Activated CD8-positive, alpha-beta memory T cell treated with anti-CD3 and anti-CD28 coated beads for 1 hour (primary cell): ENCODE measurements at places on chromosomes 3 and 15.

- DNase-seq: no peak
Measured at GRCh38 chr15:53694476-53694874, 65.0 kb downstream of the WDR72 start.

- DNase-seq: no peak
Measured at GRCh38 chr3:138011722-138012121, 1.8 kb downstream of the CLDN18 start.

DNA sequence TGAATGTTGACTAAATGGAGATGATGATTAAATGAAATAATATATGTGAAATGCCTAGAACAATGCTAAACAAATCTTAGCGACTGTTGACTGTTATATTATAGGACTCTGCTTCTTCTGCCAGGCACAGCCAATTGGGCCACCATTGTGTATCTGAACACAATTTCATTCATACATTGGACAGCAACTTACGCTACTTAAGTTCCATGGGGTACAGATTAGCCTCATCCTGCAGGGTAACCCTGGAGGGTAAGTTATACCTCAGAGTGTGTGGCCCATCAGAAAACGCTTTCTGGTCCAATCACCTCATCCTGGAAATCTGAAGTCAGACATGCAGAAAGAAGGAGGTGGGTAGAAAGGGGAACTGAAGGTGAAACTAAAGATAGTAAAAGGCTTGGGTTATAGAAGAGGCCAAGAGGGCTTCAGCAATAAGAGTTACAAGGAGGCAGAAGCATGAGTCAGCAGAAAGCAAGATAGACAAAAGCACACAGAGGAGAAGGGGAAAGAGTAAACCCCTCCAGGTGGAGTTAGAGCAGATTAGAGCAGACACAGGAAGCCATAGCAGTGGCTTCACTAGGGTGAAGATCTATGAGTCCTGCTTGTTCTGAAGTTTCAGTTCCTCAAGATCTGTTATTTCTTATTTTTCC, 119.3 kb upstream of the SLC24A5 start:
- DNase-seq: no peak

GRCh38 chr3:151120409-151120808, 34.9 kb downstream of the MED12L start:
- no peak for DNase-seq

DNA sequence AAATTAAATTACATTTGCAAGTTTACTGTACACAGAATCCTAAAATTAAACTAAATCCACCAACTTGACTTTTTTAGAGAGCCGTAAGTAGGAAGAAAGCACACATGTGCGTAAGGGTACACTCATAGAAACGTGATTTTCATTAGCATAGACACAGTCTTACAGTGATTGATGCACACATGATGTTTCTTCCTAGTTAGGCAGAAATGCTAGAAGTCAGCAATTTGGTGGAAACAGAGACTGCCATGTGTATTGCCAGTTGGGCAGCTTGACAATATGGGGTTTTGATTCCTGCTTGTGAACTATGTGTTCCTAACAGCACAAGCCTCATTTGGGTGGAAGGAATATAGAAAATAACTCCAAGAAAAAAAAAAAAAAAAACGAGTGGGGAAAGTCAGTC, 878.5 kb downstream of the ROBO1 start:
- DNase-seq: no peak

GRCh38 chr3:126526668-126527005, 2.7 kb downstream of the CHST13 start:
- no peak for DNase-seq

GRCh38 chr3:143471705-143472104, 352.1 kb downstream of the CHST2 start:
- no peak for DNase-seq

- DNase-seq: no peak
Measured at GRCh38 chr3:197562398-197563251, 6.9 kb upstream of the BDH1 start.

DNA sequence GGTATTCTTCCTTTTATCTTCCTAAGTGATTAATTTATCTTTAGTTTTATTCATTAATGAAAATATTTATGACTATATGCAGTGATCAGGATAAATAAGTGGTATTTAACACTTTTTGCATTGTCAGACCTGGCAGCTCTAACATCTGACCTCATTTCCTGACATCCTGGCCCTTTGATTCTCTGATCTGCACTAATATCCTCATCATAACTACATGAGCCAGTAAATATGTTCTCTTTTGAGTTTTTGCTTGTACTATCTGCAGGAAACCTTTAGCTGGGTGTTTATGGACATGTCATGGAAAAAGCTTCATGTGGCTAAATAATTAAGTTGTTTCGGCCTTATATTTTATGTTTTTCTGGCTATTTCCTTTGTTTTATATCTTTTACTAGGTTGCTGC, 10.5 kb downstream of the NKTR start:
- DNase-seq: no peak

DNA sequence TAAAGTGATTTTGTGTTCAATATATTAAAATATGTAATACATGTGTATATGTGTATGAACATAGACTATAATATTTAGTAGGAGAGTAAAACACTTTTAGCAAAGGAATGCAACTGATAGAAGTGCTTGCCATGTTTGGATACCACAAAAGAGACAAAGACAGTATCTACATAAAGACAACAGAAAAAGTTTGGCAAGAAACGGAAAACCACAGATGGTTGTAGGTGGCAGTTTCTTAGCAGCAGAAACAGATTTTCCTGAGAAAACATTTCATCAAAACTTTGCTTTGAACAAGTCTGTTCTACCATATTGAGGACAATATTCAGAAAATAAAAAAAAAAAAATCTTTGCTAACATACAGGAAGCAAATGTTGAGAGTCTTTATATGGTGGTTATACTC, 1560.4 kb upstream of the GBE1 start:
- no peak for DNase-seq

GRCh38 chr3:139654637-139655365, 23.0 kb downstream of the NMNAT3 start:
- no peak for DNase-seq

DNA sequence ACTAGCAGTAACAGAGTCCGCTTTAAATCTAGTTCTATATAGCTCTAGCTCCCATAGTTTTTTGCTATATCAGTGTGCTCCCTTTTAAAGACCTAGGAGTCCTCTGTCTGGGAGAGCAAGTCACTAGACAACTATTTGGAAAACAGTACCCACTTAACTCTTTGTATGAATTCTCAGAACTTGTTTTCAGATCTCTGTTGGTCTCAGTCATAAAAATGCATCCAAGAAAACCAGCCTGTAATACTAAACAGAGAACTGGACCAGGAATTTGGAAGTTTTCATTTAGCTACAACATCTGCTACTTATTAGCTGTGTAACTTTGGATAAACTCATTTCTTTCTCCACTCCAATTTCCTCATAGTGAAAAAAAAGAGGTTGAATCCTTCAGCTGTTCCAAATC, 56.9 kb upstream of the C3orf49 start:
- no peak for DNase-seq

GRCh38 chr3:30333903-30334302, 272.5 kb upstream of the TGFBR2 start:
- no peak for DNase-seq

DNA sequence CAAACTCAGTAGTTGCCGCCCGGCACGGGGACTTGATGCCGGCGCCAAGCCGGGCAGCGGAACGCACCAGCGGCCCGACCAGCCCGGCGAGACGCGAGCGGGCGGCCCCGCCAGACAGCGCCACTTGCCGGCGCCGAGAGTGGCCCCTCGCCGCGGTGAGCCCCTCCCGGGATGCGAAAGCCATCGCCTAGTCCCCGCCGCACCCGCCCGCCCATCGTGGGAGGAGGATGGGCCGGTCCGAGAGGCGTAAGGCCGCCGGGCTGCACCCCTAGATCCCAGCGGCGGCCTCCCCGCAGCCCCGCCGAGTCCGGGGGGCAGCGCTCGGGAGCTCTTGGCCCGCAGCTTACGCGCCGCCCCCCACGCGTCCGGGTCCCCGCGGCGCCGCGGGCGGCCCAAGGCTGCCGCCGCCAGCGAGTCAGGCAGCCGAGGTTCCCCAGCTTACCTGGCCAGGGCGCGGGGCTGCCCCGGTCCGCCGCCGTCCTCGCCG, 609 bp downstream of the GOLGA8A start:
- no peak for DNase-seq

- DNase-seq: no peak
Measured at GRCh38 chr3:44525060-44525459, 29.9 kb upstream of the ZKSCAN7 start.

- DNase-seq: no peak
Measured at GRCh38 chr15:50181969-50182218, at the start of gene SLC27A2. Gene SLC27A2 (plus strand): TSS chr15:50182196. CDS start chr15:50182428, 232 bp downstream.

GRCh38 chr3:78792212-78792611, 975.6 kb downstream of the ROBO1 start:
- no peak for DNase-seq

DNA sequence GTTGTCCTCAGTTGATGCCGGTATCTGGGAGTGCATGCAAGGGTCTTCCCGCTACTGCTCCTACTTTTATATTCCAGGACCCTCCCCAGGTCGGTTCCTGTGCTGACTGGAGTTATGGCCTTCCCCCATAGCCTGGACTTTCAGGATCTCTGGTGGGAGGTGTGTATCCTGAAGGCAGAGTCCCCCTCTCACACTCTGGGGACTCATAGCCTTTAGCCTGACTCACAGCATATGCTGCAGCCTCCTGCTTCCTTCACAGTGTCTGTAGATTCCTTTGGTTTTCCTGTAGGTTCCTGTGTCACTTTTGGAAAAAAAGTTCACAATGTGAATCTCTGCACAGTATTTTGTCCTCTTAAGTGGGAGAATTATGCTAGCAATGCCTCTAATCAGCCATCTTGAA, 180.6 kb upstream of the RBMS3 start:
- DNase-seq: no peak

DNA sequence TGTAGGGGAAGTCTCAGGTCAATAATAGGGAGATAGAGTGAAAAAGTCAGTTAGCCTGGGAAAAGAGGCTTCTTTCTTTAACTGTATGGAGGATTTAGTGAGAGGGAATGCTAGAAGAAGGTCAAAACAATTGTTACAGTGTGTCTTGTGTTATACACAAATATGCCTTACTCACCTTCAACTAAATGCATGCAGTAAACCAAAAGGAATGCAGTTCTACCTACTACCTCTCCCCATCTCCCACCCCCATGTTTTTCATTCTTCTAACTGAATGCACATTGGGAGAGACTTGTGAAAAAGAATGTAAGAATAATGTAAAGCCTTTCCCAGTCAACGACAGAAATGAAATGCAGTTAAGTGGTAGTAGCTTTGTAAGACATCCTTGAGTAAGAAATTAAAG, 33.8 kb downstream of the CCDC66 start:
- no peak for DNase-seq

DNA sequence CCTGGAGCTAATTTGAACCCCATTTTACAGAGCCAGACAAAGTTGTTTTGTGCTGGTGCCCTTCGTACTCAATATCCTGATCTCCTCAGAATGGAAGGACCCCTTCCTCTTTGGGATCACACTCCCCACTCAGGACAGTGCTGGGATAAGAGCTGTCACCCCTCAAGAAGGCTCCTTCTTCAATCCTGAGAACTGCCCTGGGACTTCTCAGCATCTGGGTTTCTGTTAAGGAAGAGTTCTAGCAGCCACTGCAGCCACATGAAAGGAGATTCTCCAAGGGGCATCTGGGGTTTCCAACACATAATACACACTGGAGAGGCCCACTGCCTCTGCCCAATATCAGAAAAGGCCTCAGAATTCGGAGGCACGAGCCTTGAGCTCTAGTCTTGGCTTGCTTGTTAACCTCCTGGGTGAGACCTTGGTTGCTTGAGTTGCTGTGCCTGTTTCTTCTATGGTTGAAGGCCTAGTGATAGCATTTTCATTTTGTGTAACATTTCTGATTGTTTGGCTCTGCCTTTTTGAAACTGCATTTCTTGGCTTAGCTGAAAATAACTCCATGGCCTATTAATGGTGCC, 78.8 kb upstream of the NMNAT3 start:
- no peak for DNase-seq

DNA sequence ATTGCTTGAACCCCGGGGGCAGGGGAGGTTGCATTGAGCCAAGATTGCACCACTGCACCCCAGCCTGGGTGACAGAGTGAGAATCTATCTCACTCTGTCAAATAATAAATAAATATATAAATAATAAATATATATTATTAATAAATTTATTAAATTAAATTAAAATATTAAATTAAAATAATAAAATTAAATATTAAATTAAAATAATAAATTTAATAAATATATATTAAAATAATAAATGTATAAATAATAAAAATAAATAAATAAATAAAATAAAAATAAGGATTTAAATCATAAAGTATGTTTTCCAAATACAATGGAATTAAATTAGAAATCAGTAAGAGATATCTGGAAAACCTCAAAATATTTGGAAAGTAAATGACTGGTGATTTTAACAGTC, 43.3 kb downstream of the ATOSA start:
- no peak for DNase-seq

DNA sequence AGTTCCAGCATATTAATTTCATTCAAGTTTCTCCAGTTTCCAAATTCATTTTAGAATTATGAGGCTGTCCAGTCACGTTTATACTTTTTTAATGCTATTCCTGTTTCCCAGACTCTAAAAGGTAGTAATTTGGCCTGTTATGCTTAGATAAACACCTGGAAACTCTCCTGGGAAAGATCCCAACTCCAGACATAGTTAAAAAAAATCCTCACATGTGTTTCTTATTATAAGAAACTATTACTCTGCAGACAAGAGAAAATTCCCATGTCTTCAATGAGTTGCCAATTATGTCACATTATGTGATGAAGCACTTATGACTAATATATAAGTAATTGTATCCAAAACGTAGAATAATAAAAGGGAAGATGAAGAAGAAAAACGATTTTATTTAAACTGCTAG, 137.1 kb upstream of the TMC3 start:
- no peak for DNase-seq

DNA sequence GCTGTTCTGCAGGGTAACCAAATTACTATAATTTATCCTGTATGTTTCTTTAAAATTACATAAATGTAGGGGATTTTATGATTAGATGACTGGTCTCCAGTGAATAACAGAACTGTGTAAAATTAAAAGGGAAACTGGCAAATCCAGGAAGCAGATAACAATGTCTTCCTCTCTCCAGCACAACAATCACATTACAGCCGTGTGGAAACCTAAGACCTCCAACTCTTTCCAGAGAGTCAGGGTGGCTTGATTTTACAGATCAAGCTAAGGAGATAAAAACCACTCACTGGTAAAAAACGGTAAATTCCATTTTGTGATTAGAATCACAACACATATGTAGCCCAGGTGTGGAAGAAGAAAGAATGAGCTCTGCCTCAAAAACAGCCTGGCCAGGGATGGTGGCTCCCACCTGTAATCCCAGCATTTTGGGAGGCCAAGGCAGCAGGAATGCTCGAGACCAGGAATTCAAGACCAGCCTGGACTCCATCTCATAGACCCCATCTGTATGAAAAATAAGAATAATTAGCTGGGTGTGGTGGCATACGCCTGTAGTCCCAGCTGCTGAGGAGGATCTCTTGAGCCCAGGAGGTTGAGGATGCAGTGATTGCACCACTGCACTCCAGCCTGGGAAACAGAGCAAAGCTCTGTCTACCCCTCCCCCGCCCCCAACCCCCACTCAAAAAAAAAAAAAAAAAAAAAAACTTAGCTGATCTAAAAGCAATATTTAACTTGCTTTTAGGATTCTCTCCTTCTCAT, 29.0 kb downstream of the IL17RD start:
- DNase-seq: no peak
